Foreskin keratinocyte (primary cell): ENCODE measurements at places on chromosomes 13 and 19.
A peak's percentile ranks its signal among the peaks of the same experiment; 100 is the strongest.

DNA sequence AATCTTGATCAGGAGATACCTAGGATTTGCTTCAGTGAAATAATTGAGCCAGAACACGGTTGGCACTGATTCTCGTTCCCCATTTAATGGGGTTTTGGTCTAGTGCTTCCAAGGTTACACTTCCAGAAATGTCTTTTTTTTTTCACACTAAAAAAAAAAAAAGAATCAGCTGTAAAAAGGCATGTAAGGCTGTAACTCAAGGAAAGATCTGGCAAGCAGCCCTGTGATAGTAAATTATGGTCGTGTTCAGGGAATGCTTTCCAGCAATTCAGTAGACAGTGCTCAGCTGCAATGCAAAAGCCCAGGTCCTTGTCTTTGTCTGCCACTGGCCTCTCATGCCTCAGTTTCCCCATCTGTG, 27.2 kb upstream of the NDUFS7 start:
- no peak for DNase-seq

GRCh38 chr13:101795025-101795424, 342.6 kb downstream of the ITGBL1 start:
- DNase-seq = no peak

DNA sequence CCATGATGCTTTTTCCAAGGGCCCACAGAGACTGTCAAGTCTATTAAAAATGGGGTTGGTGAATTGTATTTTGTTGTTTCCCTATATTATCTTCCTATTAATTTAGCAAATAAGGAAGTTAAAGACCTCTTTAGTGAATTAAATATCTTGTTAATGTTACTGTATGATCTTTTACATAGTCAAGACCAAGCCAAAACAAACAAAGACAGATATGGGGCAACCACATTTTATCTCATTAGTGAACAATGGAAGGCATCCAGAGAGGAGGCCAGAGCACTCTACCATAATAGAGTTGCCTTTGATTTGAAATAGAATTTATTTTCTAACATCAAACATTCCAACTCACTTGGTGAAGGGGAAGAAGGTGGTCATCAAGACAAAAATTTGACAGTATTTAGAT, 169.4 kb downstream of the B3GLCT start:
- no peak for DNase-seq

DNA sequence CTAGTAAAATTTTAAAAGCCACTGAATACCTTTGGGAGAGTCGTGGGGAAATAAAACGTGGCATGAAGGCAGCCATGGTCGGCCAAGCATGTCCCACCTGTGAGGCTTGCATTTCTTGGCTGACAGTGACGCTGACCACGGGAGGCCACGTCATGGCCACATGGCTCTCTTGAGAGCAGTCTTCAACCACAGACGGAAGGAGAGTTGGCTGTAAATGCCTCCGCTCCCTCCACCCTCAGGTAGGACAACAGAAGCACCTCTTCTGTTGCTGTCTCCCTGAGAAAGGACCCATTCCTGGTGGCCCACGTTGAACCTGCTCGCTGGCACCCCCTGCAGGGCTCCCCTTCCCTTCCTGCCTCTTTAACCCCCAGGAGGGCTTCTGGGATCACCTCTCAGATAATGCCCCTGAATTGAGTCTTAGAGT, 10.6 kb upstream of the LRRC25 start:
- no peak for DNase-seq

DNA sequence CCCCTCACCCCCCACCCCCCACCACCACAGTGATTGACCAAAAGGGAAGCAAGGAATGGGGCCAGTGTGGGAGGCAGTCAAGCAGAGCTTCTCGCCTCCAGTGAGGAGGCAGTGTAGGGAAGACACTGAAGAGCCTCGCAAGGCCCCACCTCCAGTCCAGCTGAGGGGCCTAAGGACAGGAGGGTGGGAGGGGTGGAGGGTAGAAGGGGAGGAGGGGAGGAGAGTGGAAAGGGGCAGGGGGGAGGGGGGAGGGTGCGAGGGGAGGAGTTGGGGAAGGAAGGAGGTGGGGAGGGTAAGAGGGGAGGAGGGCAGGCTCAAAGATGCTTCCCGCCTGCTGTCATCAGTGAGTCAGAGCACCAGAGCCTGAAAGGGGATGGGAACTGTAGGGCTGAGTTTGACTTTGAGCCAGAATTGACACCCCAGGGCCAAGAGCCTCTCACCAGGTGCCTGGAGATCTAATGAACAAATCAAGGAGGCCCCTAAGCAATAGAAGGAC, 786.2 kb downstream of the UQCRFS1 start:
- DNase-seq = peak; percentile 37

DNA sequence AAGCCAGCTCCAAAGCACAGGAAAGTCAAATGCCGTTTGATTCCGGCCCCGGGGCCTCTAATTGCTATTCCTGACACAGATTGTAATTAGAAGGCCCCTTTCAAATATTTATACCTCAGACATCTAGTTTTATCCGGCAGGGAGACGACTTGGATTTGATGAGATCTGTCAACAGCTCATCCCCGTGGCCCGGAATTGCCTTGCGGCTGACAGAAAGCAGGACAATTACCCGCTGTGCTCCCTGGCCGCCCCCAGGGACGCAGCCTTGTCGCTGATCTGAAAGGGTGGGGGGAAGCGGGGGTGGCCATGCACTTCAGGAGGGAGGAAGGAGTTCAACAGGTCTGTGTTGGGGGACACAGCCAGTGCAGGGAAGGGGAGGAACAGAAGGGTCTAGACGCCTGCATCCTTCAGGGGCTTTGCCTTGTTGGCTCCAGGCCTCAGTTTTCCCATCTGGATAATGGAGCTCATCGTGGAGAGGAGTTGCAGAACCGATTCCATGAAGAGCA, 1.8 kb upstream of the SHD start:
- DNase-seq = no peak

DNA sequence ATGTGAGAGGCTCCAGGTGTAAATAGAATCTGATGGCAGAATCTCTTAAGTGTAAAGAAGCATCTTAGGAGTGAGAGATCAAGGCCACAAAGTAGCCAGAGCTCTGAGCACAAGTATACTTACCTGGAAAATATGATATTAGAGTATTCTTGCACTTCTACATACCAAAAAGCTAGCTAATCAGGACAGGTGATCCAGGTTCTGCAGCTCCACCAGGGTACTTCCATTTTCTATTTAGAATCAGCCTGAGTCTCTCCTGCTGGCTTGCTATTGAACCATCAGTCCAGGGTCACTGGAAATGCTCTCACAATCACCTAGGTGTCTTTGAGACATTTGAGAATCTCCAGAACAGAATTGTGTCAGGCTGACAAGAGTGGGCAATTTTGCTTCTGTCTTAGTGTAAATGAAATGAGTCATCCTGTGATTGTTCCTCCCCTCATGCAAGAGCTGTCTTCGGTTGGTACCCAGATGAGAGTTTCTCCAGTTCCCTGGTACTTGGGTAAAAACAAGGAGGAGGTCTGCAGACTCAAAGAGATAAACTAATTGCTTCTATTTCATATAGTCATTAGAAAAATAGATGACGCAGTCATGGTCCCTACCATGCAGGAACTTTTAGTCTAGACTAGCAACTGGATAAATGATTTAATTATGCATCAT, 14.6 kb downstream of the ZNF254 start:
- DNase-seq = no peak

DNA sequence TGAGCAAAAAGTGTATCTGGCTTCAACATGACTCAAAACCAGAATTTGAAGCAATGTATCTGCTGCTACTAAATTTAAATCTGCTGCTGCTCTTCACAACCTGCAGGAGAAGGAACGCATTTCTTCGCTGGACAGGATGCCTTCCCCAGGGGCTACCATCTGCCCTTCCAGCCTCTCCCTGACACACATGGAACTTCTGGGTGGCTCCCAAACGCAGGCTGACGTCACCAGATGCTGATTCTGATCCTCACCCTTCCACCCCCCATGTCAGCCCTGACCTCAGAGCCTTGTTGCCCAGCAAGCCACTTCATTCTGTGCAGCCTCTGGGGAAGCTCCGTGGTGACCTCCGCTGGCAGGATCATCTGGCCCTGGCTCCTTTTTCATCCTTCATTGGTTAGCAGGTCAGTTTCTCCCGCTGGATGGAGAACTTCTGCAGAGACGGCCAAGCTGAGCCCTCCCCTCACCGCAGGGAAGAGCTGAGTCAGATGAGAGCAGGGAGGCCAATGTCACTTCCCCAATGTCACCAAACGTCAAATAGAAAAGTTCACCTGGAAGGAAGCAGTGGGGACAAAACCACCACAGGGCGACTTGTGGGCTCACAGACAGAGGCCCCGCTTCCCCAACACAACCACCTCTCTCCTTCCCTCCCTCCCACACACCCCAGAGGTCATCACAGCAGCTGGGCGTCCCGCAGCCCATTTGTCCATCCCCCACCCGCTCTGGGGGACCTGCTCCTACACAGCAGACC, 14.0 kb upstream of the RAB20 start:
- DNase-seq = no peak

DNA sequence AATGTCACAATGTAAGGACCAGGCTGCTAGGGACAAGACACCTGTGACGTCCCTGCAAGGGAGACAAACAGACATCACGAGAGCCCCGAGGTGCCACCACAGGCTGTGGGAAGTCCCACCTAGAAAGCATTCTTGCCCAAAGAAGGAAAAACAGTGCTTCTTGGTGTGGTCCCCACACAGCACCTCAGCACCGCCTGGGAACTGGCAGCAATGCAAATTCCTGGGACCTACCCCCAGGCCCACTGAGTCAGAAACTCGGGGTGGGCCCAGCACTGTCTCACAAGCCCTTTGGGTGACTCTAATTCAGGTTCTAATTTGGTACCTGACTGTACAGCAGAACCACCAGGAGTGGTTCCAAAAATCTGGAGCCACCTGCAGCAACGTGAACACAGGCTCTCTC, 13.8 kb upstream of the CCNP start:
- DNase-seq = no peak

- peak; percentile 13 for DNase-seq
Observed at GRCh38 chr13:91045351-91046034, 302.0 kb upstream of the MIR17HG start.

DNA sequence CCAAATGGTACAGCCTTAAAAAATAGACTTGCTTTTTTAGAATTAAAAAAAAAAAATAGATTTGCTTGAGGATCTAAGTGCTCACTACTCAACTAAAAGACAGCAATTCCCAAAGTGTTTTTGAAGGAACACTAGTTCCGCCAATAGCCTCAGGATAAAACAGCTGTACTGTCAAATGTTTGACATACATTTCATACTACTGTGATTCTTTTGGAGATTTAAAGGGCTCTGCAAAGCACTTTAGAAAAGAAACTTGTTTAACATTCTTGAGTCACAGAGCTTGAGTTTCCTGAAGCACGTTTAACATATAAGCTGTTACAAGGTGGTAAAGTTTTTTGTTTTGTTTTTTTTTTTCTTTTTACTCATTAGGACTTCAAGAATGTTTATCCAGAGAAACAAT, 23.1 kb upstream of the KLF5 start:
- no peak for DNase-seq

DNA sequence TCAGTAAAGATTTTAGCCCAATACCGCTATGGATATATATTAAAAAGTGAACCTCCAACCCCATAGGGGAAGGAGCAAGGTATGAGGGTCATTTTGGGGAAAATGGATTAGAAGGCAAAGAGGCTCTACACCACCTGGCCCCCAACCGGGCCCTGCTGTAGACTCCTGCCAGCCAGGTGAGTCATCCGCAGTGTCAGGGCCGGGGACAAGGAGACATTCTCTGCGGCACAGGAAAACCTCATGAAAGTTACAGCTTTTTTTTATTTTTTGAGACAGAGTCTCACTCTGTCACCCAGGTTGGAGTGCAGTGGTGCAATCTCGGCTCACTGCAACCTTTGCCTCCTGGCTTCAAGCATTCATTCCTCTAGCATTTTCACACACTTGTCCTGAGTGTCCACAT, 32.0 kb downstream of the ZFR2 start:
- no peak for DNase-seq

GRCh38 chr13:32284927-32285632, 30.1 kb downstream of the ZAR1L start:
- no peak for DNase-seq

DNA sequence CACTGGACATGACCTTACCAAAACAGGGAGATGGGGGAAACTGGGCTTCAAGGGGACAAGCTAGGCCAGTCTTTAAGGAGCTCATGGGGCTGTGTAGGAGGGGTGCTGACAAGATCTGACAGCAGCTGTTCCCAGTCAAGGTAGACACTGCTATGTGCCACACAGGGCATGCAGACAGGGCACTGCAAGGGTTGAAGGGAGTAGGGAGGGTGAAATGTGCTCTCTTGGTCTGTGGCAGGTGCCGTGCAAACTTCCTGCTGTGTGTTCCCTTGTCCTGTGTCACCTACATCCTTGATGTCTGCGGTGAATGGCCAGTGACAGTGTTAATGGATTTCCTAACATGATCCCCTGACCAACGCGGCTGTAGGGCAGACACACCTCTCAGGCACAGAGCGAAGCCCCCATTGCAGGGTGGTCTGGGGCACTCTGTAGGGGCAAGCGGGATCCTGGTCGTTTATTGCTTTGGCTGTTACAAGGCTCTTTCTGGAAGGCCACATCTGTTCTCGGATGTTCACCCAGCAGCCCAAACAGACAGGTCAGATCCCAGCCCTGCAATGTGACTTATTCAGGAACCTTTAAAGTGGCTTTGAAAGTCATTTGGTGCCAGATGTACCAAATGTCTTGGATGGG, 199.5 kb upstream of the ZNF536 start:
- no peak for DNase-seq

GRCh38 chr19:5615756-5616327, 6.7 kb downstream of the SAFB2 start:
- no peak for DNase-seq

DNA sequence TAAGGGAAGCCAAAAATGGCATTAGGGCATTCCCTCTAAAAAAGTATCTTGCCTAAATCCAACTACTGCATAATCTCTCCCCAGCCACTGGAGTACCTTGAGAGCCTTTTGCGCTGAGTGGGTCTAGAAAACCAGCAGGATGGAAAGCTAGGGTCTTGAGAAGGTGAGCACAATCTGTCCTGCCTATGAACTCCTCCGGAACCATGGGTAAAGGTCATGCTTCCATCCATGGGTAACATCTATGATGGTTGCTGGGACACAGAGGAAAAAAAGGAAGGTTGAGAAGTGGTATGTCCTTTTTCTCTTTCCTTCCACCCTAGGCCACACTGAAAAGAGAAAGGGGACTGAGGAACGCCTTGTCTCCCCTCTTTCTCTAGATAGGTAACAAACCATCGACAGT, 52.4 kb downstream of the ZNF676 start:
- DNase-seq = peak; percentile 7

DNA sequence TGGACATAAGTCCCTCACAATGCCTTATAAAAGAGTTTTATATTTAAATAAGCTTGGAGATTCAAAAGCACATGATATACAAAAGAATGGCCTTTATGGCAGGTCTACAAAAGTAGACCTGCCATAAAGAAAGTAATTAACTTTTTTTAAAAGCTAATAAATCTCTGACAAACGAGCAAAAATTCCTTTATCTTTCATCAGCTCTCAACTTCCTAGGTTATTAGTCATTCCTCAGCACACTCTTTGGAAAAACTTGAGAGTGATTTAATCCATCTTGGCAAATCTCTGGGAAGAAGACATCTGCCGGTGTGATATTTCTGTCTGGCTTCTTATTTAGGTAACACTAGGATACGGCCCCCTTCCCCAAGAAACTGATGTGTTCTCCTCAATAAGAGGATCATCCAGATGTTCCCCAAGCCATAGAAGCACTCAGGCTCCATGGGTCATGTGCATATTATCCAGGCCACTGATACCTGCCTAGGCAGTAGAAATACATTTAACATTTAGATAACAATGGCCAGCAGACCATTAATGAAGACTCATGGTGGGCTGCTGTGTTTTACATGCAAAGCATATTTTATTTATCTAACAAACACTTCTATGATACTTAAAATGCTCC, 372.7 kb downstream of the LIG4 start:
- peak; percentile 15 for DNase-seq
